ENCODE measurements at places on chromosomes 5 and 9.

DNA sequence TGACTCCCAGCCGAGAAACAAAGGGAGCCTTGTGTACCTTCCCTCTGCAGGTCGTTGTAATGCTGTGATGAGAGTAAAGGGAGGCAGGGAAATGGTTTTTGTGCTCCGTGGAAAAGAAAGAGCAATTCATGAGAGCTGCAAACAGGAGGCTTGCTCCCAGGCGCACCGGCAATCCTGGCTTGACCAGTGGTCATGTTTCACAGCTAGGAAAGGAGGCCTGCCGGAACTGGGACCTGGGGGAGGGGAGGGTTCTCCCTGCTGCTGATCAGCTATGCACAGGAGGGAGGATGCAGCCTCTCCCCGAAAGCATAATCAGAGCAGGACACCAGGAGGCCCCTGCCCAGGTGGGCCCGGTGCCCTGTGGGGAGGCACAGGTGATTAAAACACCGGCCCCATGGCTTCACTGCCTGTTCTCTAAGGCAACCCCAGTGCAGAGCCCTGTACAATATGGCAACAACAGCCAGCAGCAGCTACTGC is 131.3 kb downstream of the ZDHHC21 start:
- DNase-seq, result no peak

DNA sequence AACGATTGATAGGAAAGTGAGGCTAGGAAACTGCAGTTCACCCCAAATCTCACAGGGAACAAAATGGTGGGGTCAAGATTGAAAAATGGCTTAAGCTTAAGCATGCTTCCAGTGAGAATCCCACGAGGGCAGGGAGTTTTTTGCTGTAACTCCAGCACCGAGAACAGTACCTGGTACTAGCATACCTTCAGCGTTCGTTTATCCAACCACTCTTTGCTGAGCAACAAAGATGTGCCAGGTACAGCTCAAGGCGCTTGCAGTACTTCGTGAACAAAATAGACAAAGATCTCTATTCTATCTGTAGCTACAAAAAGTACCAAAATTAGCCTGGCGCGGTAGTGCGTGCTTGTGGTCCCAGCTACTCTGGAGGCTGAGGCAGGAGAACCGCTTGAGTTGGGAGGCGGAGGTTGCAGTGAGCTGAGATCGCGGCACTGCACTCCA is 778 bp upstream of the PPP6C start:
- DNase-seq, result no peak

DNA sequence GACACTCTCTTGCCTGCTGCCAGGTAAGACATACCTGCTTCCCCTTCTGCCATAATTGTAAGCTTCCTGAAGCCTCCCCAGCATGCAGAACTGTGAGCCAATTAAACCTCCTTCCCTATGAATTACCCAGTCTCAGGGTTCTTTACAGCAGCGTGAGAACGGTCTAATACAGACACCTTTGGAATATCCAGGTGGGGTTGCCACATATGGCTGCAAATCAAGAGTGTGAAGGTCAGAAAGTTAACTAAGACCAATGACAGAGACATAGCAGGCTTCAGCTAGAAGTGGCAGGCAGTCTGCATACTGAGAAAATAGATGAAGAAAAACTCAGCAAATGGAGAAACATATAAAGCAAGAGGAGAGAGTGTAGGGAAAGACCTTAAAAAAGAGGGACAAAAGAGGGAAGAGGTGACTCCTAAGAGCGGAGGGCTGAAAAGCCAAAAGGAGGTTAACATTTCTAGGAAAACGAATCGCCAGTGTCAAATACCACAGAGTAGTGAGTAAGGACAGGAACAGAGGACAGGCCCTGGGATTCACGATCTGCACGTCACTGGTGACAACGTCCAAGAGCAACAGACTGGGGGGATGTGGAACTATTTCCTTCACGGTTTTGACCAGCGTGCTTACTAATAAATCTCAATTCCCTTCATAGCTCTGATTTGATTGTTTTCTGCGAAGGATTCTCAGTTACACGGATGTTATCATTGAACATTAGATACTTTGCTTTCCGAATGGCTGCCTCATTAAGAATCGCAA is 1.7 kb upstream of the ACO1 start:
- DNase-seq, result no peak

GRCh38 chr5:173878224-173878967 is 9.8 kb upstream of the CPEB4 start:
- no peak for DNase-seq

DNA sequence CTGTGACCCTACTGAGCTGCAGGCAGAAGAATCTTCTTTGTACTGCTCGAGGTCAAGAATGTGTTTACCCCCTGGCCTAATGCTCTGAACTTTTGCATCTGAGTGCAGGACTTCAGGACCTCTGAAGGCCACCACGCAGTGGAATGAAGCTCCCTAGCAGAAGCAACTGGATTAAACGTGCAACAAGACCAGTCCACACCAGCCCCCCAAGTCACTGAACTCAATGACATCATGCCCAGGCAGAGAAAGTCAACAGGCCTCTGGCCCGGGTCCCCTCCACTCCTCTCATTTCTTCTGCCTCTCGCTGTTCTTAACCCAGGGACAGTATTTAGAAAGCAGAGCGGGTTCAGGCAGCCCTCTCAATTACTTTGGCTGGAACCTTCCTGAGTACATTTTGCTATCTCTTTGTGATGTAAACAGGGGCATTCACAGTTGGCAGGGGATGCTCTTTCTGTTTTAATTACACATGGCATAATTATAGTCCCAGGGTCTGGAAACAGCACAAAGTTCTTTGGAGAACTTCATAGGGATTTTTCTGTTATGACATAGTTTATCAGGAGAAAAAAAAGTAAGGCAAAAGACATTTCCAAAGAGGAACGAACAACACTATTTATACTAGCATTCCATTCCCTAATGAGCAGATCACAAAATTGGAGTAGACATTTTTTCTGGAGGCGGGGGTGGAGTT is 108.2 kb upstream of the SPATA31D4 start:
- DNase-seq, result no peak

GRCh38 chr9:132367613-132368313 is 13.0 kb upstream of the SETX start:
- DNase-seq, result no peak

DNA sequence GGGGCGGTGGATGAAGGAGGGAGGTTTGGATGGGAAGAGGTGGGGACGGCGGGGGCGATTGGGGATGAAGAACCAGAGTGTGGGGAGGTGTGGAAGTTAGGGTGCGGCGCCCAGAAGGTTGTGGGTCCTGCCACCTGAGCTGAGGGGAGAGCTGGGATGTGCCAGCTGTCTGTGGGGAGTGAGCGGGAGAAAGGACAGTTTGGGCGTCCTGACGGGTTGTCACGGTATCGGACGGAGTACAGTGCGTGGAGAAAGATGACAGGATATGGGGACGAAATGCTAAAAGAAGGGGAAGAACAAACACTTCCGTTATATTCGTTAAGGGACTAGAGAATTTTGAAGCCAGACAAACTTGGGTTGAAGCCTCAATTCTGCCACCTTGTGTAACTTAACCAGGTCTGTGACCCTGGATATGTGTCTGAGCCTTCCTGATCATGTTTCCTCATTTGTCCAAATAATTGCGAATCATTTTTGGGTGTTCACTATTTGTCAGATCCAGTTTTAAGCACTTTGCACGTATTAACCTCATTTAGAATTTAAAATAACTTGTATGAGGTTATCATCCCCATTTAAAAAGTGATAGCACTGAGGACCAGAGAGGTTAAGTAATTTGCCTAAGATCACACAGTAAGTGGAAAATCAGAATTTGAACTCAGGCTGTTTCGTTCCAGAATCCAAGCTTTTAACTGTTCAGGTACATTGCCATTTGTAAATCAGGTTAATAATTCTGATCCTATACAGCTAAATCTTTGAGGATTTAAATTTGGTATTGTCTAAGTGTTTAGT is 689 bp downstream of the CNTRL start:
- no peak for DNase-seq

GRCh38 chr5:10679336-10679988 is 81.6 kb downstream of the DAP start:
- DNase-seq, result no peak
